Naive thymus-derived CD8-positive, alpha-beta T cell (primary cell): ENCODE measurements at places on chromosomes 4 and X.

- DNase-seq, result no peak
Measured at GRCh38 chr4:100876546-100876945, 358.7 kb upstream of the EMCN start.

GRCh38 chrX:101362757-101363156, 14.2 kb upstream of the TIMM8A start:
- DNase-seq, result no peak

GRCh38 chr4:48483006-48483776, at the start of gene SLC10A4:
Gene SLC10A4 (plus strand): TSS chr4:48483343. CDS start chr4:48483562, 219 bp downstream.
- DNase-seq, result no peak

- DNase-seq, result no peak
Measured at GRCh38 chr4:76854858-76855257, 43.1 kb downstream of the SOWAHB start.

GRCh38 chr4:171157462-171158082, 655.6 kb upstream of the GALNTL6 start:
- DNase-seq, result no peak

DNA sequence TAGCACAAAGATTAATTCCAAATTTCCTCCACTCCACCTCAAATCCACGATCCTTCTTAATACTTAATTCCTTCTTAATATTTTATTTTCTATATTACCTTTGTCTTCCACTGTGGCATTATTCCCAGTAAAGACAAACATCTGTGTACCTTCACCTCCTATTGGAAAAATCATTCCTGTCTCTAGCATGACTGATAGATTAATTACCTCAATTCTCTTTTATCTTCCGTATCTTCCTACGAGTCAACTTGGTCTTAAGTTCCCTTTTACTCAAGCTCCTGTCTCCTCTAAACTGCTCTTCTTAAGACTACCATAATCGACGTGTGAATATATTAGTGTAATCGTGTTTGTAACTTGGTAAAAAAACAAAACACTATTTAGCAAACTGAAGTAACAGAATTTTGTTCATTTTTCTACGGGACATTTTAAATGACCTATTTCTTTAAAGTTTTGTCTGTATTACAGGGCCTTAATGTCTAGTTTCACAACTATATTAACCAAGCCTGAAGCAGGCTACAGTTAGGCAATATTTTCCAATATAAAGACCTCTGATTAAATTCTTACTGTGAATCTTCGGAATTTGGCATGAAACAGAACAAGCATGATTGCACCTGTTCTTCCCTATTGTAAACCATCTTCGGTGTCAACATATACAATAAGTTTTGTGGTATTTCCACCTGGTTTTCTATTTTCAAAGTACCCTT, 1.1 kb upstream of the USP38 start:
- DNase-seq, result no peak

GRCh38 chrX:154980330-154981115, 42.0 kb downstream of the F8 start:
- DNase-seq, result peak; percentile 67

- no peak for DNase-seq
Measured at GRCh38 chr4:17702641-17703040, 78.8 kb downstream of the FAM184B start.

GRCh38 chr4:56066493-56066892, 117.7 kb downstream of the CEP135 start:
- DNase-seq, result no peak

- no peak for DNase-seq
Measured at GRCh38 chr4:185238750-185239149, 29.4 kb downstream of the SNX25 start.
